Activated CD4-positive, alpha-beta memory T cell treated with anti-CD3 and anti-CD28 coated beads for 36 hours (primary cell): ENCODE measurements at places on chromosomes 12 and 14. TPM values are rescaled to one million over a fixed set of nuclear protein-coding genes. Genes with fewer than 3 reads are reported as not detected.
A peak's percentile ranks its signal among the peaks of the same experiment; 100 is the strongest.

Gene KCNMB4
- 1.3 TPM for total RNA-seq

- DNase-seq: no peak
Observed at GRCh38 chr14:52355016-52355431, 40.9 kb downstream of the PTGER2 start.

- no peak for DNase-seq
Observed at GRCh38 chr12:118655588-118655987, 279.2 kb downstream of the SUDS3 start.

DNA sequence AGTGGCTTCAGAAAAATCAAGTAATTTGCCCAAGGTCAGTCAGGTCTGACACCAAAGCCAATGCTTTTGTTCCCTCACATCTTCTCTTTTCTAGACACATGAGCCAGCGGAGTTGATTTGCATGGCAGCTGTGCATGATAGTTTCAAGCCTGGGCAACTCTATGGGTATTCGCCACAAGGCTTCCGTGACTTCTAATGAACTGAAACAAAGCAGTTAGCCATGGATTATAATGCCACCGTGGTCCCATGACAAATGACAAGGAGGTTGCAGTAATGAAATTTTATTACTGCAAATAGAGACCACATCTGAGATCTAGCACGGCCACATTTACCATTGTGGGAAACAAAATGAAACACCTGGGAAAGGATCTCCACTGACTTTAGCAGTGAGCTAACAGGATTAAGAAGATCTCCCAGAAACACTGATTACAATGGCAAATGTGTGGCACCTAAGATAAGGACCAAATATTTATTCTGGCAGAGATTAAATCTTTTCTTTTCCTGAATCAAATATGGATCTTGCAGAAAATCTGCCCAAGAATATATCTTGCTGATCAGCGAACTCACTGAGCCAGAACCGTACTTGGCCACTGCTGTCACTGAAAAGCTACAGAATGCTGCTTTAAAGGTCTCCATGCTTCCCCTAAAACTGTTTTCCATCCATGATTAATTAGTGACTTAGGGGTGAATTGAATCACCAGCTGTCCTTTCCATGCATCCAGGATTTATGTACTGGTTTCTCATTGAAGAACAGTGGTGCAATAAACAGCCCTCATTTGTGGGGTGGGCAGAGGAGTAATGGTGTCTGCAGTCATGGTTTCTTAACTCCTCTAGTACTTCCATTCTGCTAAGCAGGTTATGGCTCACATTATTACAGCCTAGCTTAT lies 551.0 kb downstream of the DIO2 start:
- DNase-seq: no peak

DNA sequence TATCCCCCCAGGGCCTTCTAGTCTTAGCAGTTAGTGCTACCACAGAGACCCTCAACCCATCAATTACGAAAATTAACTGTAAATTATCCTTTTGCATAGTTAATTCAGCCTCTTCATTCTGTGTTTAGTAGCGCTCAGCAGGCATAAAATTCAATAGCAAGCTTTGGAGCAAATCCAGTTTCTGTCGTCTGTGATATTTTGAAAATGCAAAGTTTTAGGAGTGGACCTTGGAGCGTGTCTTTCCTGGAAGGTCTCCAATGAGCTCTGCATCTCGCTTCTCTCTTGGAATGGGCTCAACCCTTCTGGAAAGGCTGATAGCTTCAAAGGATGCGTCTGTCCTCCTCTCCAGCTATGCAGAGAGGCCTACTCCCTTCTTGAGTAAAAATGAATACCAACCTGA lies 222.9 kb downstream of the SLC15A4 start:
- no peak for DNase-seq

DNA sequence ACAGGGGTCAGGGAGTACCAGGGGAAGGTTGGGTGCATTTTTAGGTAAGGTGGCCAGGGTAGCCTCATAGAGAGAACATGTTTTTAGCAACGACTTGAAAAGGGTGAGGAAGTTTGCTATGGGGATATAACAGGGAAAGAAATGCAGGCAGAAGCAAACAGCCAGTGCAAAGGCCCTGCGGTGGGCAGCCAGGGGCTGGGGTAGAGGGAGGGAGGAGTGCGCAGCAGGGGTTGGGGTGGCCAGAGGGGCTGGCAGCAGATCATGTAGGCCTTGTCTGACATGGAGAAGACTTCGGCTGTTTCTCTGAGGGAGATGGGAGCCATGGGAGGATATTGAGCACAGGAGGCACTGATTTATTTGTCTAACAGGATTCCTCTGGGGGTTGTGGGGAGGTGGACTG lies 242.5 kb downstream of the RBM19 start:
- DNase-seq: no peak

Gene KRT86
- total RNA-seq: 0.12 TPM

Gene SLC35F4
- total RNA-seq: not detected

- DNase-seq: no peak
Observed at GRCh38 chr14:51498411-51499227, 153.1 kb upstream of the FRMD6 start.

- DNase-seq: no peak
Observed at GRCh38 chr14:102479777-102480176, 29.8 kb downstream of the ANKRD9 start.

- peak; percentile 92 for DNase-seq
Observed at GRCh38 chr12:55930771-55931316, at the start of gene DGKA. Gene DGKA, plus strand, starts transcription at chr12:55931162. Its CDS starts 5,342 bp downstream, at chr12:55936504.

- DNase-seq: peak; percentile 56
Observed at GRCh38 chr14:102140027-102140749, 491 bp downstream of the WDR20 start.

- peak; percentile 67 for DNase-seq
Observed at GRCh38 chr12:6570264-6570887, 2.3 kb upstream of the NOP2 start.

DNA sequence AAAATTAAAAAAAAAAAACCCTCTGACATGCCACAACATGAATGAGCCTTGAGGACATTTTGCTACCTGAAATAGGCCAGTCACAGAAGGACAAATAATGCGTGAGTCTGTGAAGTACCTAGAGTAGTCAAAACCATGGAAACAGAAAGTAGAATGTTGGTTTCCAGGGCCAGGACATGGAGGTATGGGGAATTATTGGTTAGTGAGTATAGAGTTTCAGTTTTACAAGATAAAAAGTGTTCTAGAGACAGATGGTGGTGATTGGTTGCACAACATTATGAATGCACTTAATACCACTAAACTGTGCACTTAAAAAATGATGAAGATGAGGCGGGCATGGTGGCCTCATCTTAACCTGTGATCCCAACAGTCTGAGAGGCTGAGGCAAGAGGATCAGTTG lies 47.6 kb upstream of the ZFP36L1 start:
- no peak for DNase-seq

Gene DLGAP5
- total RNA-seq: 97.9 TPM

DNA sequence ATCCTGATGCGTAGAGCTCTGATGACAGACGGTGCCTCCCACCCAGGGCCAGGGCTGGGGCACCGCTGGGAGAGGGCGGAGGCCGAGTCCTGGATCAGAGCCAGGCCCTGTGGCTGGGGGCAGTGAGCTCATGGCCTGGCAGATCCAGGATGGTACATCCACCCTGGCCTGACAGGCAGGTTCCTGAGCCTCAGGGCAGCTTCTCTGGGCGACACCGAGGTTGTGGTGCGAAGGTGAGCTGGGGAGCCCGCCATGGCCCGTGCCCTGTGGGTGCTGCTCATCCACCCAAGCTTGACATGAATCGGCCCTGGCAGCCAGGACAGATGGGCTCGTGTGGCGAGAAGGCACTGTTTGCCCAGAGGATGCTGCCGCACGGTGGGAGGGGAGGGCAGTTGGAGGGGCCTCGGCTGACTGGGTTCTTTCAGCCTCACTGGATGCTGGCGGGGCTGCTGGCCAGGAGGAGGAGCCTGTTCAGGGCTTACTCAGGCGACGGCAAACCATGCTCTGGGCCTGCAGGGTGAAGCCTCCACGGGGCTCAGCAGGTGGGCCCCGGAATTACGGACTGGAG lies 16.6 kb downstream of the LRTM2 start:
- no peak for DNase-seq

GRCh38 chr12:90058704-90059103 lies 350.1 kb upstream of the ATP2B1 start:
- DNase-seq: no peak
